ENCODE measurements at places on chromosomes 6 and 20. TPM values are rescaled to one million over a fixed set of nuclear protein-coding genes. Genes with fewer than 3 reads are reported as not detected.

The EYA2 gene
- 11.6 TPM for total RNA-seq

The CCM2L gene
- total RNA-seq = 4.2 TPM

The FAXC gene
- 3.3 TPM for total RNA-seq

The BTNL2 gene
- not detected for total RNA-seq

The CDKAL1 gene
- total RNA-seq = 10.1 TPM

The ADGB gene
- 0.19 TPM for total RNA-seq

The AGPAT1 gene
- total RNA-seq = 17.6 TPM
